Type B pancreatic cell (in vitro differentiated cells): ENCODE measurements at places on chromosomes 13 and 19.

DNA sequence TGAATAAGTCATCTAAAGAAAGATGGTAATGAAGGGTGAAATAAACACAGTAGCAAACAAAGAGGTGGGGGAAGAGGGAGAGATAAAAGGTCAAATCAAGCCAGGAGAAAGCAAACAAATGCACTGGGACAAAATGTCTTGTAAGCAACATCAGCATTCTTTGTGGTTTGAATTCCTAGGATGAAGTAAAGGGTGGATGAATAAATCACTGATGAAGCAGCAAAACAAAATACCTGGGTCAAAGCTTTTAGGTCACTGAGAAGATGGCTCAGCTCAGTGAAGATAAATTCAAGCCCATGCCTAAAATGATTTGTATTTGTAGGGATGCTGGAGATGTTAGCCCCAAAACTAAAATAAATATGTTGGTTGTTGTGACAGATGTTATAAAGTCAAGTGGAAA lies 86.5 kb upstream of the FBXL3 start:
- DNase-seq = no peak

DNA sequence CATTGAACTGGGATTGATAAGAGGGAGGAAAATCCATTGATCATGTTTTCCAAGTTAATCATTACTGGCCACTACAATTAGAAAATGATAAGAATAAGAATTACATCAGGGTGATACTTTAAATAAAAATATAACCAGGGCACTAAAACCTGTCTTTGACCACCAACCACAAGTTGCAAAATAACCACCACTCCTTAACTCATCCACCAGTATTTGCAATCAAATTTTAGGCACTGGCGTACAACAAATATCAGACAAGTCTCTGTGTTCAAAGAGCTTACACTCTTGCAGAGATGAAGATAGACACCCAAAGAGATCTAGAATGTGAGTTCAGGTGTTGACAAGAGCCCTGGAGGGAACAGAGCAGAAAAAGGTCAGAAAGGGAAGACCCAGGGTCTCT lies 514 bp downstream of the CEACAM3 start:
- DNase-seq = no peak

DNA sequence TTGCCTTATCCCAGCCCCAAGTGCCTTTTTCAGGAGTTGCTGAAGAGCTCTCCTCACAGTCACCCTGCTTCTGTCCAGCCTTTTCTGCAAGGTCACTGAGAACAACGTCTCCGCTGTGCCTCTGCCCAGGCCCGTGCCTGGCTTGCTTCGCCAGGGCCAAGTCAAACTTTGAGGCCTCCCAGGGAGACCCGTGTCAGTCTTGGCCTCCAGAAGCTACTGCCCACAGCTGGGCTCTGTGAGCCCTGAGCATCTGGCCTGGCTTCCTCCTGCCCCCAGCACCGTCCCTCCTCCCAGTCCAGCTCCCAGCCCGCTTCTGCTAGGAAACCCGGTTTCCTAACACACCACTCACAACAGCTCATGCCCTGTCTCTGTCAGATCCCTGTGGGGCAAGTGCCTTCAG lies 165.9 kb downstream of the TEX29 start:
- DNase-seq = peak; percentile 51

- no peak for DNase-seq
Measured at GRCh38 chr19:12891553-12892021, 627 bp downstream of the GCDH start.

DNA sequence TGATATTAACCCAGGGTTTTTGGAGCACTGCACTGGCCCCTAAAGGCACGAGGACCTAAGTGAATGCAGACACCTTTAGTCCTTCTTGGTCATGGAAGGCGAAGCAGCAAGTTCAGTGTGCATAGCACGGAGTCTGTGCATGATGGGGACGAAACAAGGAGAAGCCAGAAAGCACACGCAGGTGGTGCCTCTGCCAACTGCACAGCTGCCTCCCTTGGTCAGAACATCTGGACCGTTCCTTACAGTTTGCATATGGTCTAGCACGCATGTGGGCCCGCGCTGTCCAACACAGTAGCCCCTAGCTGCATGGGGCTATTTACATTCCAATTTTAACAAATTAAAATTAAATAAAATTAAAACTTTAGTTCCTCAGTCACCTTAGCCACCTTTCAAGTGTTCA lies 44.0 kb downstream of the FLT3 start:
- no peak for DNase-seq
